ENCODE measurements at places on chromosomes 4 and X. TPM values are rescaled to one million over a fixed set of nuclear protein-coding genes. Genes with fewer than 3 reads are reported as not detected.

- no peak for DNase-seq
Measured at GRCh38 chr4:160546201-160546600, 1443.3 kb downstream of the RAPGEF2 start.

GRCh38 chr4:16827045-16827444 is 71.4 kb downstream of the LDB2 start:
- DNase-seq = no peak

DNA sequence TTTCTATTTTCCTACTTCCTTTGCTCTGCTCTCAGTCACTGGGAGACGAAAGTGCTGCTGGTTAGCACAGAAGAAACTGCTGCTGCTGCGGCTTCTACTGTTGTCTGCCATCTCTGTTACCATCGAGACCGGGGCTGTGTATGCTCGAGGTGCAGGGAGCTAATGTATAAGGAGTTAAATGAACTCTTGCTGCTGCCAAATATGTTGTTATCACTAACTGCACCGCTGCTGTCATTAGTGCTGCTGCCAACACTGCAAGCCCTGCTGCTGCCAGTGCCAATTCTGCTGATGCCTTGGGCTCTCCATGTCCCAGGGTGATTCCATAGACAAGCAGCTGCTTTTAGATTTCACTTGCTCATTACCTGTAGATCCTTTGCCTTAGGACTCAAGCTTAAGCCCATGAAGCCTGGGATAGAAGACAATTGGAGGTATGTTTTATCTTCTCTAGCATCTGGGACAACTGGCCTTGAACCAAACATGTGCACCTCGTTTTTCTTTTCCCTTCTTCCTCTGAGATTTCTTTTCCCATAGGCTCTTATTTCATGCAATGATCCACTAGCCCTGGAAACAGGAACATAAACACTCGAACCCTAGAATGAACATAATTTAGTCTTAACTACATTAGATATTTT is 107.8 kb downstream of the CCSER1 start:
- DNase-seq = no peak

DNA sequence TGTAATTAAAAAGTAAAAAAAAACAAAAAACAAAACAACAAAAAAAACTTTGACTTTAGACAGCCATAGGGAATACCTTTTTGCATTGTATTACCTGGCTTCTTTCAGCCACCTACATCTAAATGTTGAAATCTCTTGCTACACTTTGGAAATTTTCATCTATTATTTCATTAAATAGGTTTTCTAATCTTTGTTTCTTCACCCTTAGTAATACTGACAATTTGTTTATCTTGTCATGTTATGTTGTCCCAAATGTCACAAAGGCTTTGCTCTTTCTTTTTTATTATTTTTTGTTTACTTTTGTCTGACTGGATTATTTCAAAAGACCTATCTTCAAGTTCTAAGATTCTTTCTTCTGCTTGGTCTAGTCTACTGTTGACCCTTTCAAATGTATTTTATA is 7.5 kb downstream of the PF4 start:
- no peak for DNase-seq

PRR32 gene
- not detected for total RNA-seq

GRCh38 chrX:96752781-96753180 is 68.1 kb downstream of the DIAPH2 start:
- DNase-seq = no peak

- no peak for DNase-seq
Measured at GRCh38 chr4:168511780-168512489, 15.1 kb downstream of the PALLD start.

- DNase-seq = peak; percentile 70
Measured at GRCh38 chr4:108991551-108992328, 228.9 kb upstream of the ETNPPL start.

FREM3 gene
- not detected for total RNA-seq

TSR2 gene
- 19.6 TPM for total RNA-seq

CXorf49B gene
- not detected for total RNA-seq

GRCh38 chrX:9535101-9535500 is 70.2 kb downstream of the TBL1X start:
- no peak for DNase-seq

DNA sequence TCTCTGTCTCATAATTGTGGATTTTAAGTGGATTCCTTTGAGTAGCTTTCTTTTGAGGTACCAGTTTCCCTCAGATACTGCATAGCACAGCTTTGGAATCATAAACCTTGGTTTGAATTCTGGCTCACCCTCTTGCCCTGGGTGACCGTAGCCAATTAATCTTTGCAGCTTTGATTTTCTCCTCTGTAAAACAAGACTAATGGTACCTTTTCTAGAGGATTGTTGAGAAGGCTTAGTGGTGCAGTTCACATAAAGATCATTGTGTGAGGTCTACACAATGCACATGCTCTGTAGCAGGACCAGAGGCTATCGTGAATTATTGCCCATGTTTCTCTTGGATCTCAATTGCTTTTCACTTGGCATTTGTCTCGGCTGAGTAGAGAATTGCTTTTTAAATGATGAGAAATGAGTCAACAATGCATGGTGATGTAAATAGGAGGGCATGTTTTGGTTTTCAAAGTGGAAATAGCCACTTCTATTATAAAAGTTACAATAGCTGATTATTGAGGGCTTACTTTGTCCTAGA is 47.9 kb downstream of the TMEM131L start:
- peak; percentile 89 for DNase-seq

FHIP1A gene
- 0.11 TPM for total RNA-seq

GRCh38 chr4:43379016-43379415 is 486.5 kb downstream of the GRXCR1 start:
- DNase-seq = no peak

GRCh38 chrX:74578137-74578536 is 36.3 kb downstream of the RLIM start:
- DNase-seq = no peak

MTCP1 gene
- 6.3 TPM for total RNA-seq

GRCh38 chr4:7811536-7812191 is 128.0 kb downstream of the AFAP1 start:
- peak; percentile 63 for DNase-seq

- peak; percentile 38 for DNase-seq
Measured at GRCh38 chr4:3233391-3234071, 15.4 kb upstream of the MSANTD1 start.

- DNase-seq = peak; percentile 1
Measured at GRCh38 chrX:16002185-16002584, 121.2 kb upstream of the GRPR start.

GRCh38 chr4:44121210-44121609 is 327.4 kb downstream of the KCTD8 start:
- no peak for DNase-seq

USP26 gene
- total RNA-seq = not detected

- DNase-seq = no peak
Measured at GRCh38 chrX:1476682-1477081, 24.0 kb upstream of the ASMTL start.

HSFX3 gene
- total RNA-seq = not detected

DNA sequence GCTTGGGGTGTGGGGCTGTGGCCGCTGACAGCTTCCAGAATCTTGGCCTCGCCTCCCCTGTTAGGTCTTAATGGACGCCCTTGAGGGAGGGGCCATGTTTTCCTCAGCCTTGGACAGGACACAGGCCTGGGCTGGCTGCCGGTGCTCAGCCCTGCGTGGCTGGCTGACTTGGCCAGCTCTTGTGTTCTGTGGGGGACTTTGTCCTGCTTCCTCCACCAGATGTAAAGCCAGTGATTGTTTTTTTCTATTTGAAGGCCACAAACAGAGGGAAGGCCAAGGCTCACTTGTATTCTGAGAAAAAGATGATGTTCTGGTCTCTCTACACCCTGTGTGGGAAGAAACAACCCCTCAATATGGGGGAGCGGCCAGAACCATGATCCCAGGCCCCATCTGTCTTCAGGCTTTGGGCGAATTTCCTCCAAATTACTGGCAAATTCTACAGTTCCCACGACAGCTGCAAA is 71.3 kb downstream of the HTRA3 start:
- no peak for DNase-seq

GRCh38 chr4:151454513-151454912 is 45.5 kb downstream of the FHIP1A start:
- DNase-seq = no peak

DNA sequence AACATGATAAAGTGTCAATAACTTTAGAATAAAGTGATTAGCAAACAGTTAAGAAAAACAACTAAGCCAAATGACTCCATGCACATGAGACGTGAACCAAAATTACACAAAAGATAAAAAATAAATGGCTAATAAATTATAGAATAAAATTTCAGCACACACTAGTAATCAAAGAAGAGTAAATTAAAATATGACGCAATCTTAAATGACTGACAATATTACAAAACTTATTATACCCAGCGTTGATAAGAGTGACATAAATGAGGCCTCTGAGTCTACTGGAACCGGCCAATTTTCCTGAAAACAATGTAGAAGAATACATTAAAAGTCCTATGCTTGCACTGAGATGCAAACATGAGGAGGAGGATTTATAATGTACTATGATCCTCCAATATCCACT is 187.4 kb downstream of the DHX15 start:
- no peak for DNase-seq

MAMLD1 gene
- total RNA-seq = 4.1 TPM

- DNase-seq = no peak
Measured at GRCh38 chr4:136342666-136343065, 1189.6 kb downstream of the PCDH18 start.

GRCh38 chr4:10051517-10052135 is 30.3 kb upstream of the SLC2A9 start:
- no peak for DNase-seq

UGT8 gene
- total RNA-seq = not detected

DNA sequence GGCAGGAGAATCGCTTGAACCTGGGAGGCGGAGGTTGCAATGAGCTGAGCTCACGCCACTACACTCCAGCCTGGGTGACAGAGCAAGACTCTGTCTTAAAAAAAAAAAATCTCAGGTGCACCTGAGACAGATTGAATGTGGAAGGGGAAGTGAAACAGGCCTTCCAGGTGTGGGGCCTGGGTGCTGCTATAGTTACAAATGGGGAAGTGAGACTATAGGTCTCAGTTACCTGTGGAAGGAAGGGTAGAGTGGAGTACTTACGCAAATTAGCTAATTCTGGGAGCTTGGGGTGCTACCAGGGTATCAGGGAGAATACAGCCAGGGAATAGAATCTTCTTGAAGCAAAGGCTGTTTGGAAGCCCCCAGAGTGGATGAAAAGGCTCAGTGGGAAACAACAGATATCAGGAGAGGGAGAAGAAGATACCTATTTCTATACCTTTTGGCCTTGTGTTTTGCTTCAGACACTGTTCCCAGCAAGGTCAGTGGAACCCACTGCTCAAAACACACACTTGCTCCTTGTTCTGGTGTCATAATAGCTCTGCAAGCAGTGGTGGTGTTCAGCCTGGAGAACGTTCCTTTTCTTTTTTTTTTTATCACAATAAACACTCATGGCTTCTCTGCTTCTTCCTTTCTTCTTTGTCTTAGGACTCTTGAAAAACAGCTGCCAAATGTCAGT is 7.0 kb downstream of the CD38 start:
- DNase-seq = no peak

- DNase-seq = peak; percentile 2
Measured at GRCh38 chr4:56626963-56627362, 54.1 kb downstream of the HOPX start.

SLC4A4 gene
- 8.1 TPM for total RNA-seq

- DNase-seq = no peak
Measured at GRCh38 chr4:78169728-78170127, 112.6 kb downstream of the FRAS1 start.

DNA sequence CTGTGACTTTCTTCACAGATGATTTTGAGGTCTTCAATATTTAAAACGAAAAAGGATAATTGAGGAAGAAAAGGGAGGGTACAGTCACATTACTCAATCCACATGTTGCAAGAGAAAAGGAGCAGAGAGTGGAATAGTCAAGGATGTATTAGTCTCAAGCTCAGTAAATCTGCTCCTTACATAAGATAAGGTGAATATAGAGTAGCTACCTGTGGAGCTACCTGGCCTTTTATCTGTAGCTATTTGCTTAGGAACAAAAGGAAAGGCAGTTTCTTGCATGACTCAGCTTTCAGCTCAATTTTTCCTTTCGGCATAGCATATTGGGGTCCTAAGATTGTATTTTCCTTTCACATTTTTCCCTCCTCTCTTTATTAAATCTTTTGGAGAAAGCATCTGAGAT is 26.3 kb upstream of the ACTRT1 start:
- no peak for DNase-seq

Measured in GM23248 (cell line).